D341Med (cell line): ENCODE measurements at places on chromosomes 4 and X.

- no peak for DNase-seq
Observed at GRCh38 chr4:16176621-16177020, 49.6 kb downstream of the TAPT1 start.

DNA sequence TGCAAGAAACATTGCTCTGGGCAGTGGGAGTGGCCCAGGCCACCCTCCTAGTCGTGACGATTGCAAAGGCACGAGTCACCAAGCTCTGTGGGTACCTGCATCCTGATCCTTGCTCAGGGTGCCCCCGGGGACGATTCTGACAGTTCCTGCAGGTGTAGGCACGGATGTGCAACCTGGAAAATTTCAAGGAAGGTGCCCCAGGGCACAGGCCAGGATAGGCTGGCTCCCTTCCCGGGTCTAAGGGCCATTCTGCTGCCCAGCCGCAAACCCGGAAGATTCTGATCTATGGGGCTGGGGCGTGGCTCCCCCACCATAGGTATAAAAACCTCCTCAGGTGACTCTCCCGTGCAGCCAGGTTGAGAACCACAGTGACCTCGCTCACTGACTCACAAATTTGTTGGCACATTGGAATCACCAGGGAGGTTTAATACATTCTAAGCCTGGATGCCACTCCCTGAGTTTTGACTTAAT is 228.5 kb downstream of the PTTG2 start:
- no peak for DNase-seq

GRCh38 chrX:44596277-44596676 is 53.6 kb upstream of the FUNDC1 start:
- no peak for DNase-seq

- peak; percentile 45 for DNase-seq
Observed at GRCh38 chr4:85370400-85371032, 104.4 kb upstream of the ARHGAP24 start.

- no peak for DNase-seq
Observed at GRCh38 chrX:54288277-54288676, 69.6 kb downstream of the WNK3 start.

DNA sequence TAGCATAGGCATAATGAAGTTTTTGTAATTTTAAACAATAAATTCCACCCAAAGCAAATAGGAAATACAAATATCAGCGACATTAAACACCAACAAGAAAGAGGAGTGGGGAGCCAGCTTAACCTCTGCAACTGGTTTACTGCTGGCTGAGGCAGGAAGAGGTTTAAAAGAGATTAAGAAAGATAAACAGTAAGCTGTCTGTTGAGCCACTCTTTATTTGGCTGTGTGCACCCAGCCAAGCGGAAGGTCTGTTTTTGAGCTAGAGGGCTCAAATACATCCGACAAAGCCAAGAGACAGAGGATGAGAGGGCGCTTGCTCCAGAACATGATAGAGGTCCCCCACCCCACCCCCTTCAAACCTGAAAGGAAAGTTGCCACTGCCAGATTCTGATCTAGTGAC is 191.4 kb downstream of the MGST2 start:
- DNase-seq: peak; percentile 82

DNA sequence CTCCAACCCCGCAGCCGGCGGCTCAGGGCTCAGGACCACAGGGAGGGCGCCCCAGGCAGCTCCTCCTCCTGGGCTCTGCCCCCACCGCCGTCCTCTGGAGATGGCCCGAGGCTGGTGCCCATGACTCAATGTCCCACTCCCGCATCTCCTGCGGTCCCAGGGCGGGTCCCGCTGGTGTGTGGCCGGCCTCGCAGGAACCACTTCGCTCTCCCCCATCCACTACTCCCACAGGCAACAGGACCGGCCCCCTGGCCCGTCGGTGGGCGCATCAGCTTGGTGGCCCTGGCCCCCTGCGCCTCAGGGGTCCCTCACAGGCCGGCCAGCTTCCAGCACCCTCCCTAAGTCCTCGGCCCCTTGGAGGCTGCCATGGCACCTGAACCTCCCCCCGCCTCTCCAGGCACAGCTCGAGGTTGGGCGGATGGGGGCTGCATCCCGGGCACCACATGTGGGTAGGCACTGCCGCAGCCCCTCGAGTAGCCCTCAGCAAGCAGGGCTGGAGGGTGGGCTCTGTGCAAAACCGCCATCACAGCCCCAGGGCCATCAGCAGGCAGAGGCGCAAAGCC is 22.8 kb upstream of the SPON2 start:
- DNase-seq: peak; percentile 27

- no peak for DNase-seq
Observed at GRCh38 chr4:138078751-138079520, 163.2 kb downstream of the SLC7A11 start.

GRCh38 chr4:120078216-120078615 is 11.6 kb upstream of the MAD2L1 start:
- DNase-seq: no peak

- peak; percentile 14 for DNase-seq
Observed at GRCh38 chrX:133335027-133335426, 80.3 kb downstream of the GPC4 start.

GRCh38 chr4:95949136-95949765 is 109.4 kb downstream of the PDHA2 start:
- no peak for DNase-seq

- DNase-seq: peak; percentile 37
Observed at GRCh38 chrX:633985-634958, 3.7 kb downstream of the SHOX start.

DNA sequence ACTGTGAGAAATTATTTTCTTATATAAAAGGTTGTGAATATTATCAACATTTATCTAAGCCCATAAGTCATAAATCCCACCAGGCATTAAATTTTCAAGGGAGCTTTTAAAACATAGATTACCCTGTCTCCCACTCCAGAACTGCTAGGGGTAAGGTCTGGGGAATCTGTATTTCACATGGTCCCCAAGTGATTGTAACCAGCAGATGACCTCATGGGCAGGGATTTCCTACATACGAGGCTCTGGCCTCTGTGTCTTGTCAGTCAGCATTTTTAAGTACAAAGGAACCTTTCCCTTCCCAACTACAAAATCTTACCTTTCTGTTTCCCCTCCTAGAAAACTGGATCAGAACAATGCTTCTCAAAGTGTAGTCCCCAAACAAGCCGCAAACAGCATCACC is 188.6 kb downstream of the TSPAN5 start:
- no peak for DNase-seq

GRCh38 chr4:77197831-77198230 is 40.8 kb downstream of the CCNG2 start:
- no peak for DNase-seq

DNA sequence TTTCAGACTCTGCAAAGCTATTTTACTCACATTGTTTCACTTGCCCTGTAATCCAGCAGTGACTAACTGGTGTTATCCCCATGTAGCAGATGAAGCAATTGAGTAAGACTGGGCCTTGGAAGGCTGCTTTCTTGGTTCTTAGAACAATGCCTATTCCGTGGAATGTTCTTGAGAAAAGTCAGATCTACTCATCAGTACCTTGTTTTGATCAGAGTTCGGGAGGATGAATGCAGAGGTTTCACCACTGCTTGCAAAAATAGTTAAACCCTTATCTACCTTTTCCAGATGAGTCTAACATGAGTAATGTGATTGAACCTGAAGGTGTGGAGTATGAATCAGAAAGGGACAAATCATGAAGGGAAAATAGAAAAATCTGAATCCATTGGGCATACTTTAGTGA is 1.8 kb downstream of the MAOB start:
- no peak for DNase-seq

DNA sequence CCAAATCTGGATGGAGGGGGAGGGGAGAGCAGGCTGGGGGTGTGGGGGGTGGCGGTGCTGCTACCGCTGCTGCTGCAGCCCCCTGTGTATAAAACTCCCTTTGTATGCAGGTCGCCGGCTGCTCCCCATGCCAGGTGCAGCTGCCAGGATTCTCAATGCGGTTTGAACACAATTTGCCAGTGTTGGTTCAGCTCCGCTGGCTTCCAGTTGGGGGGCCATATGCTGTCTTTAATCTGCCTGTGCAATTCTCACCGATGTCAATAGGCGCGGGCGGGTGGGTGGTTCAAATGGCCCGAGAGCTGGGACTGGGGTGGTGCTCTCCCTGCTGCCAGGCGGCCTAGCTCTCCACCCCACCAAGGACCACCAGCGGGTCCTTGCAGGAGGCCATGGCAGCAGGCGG is 257.6 kb downstream of the BCOR start:
- DNase-seq: no peak
